ENCODE measurements at places on chromosomes 4 and X.

DNA sequence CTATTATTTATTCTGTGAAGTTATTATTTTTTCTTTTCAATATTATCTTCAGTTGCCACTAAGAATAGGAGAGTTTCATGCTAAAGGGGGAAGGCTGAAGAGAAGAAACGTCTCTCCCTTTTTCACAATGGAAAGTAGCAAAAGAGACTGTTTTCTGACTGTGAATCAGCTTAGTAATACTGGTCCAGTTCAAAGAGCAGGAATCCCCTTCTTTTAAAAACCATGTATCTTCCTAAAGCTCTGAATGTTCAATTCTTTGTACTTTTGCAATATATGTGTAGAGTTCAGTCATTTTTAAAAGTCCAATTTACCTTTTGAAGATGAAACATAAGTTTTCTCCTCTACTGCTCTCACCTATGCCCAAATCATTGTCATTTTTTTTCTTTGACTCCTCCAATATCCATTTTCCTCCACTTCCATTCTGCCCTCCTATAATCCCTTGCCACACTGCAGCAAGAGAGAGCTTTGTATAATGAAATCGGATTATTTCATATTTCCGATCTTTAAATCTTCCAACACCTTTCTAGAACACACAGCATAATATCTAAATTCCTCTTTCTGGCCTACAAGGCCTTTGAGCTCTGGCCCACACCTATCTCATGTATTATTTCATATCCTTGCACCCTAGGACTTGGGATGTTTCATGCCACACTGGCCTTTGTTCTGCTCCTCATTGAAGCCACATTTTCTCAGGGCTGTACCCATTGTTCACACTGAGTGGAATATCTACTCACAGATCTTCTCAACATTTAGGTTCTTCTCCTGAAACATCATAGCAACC, 195.3 kb downstream of the CAMK2D start:
- no peak for DNase-seq

DNA sequence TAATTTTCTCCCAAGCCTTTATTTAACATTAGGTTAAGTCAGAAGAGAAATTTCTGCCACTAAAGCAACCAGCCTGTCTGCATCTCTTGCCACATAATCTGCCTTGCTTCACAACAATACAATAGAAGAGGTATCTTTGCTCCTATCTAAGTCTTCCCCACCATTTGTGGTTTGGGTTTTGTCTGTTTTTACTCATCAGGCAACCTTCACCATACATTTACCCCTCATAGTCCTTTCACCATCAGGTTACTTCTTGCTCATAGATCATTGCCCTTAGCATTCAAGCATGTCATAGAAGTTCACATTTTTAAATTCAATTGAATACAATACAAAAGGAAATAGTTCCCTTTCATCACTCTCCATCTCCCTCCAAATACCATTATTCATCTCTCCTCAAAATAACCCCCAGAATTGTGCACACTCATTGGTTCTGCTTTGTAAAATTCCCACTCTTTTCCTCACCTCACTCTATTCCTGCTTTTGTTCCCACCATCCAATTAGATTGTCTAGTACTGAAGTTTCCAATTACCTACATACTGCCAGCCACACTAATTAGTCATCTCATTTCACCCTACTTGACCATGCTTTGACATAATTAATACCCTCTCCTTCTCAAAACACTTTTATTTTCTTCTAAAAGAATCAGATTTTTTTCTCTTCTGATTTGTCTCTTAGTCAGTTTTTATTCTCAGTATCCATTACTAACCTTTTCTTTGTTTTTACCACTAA, 1957.0 kb upstream of the AGA start:
- DNase-seq, result no peak

GRCh38 chr4:77430847-77431246, 174.8 kb upstream of the CXCL13 start:
- no peak for DNase-seq

DNA sequence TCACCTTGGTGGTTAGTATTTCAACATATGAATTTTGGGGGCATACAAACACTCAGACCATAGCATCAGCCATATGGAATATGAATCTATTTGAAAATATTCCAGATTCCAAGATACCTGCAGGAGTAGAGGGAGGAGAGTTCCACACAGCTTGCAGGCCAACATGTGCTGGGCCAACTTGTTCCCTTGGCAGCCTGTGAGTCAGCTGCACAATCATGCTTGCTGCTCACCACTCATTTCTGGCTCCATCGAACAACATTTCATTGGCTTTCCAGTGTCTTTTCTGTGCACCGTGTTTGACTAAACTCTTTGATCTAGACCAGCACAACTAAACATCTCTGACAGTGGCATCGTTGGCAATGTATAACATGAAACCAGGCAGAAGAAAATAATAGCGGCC, 282.5 kb upstream of the RASGEF1B start:
- no peak for DNase-seq

- no peak for DNase-seq
Observed at GRCh38 chrX:46649421-46650260, 76.1 kb downstream of the CHST7 start.

GRCh38 chr4:109803924-109804571, 2.2 kb upstream of the CFI start:
- no peak for DNase-seq

DNA sequence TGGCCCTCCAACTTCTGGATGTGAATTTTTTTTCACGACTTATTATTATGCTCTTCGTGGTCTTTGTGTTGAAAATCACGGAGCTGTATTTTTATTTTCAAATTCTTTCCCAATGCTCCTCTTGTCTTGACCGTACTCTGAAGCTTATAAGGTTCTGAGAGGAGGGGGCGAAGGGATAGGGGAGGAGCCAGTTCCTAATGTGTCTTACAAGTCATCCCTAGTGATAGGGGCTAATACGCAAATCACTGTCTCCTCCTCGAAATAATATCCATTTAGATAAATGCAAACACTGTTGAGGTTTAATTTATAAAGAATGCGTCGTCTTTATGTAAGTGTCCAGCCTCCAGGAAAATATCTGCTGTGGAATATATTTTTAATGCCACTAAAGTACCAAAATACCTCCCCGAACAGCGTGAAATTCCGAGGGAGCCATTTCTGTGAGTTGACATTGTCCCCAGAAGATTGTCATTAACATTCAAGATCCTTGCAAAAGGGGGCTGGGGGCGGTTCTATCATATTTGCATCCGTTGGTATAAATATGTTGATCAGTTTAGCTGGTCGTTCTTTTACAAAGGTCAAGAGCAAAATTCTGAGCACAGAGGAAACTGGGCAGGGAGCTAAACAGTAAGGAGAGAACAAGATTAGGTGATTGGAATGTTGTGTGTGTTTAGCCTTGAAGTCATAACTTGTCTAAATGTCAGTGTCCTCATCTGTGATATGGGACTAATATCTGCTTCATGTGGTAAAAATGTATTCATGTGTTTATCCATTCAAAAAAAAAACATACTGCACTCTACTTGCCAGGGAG, 3.7 kb upstream of the FAT1 start:
- DNase-seq, result no peak

GRCh38 chr4:23924556-23924955, 34.7 kb upstream of the PPARGC1A start:
- DNase-seq, result no peak

DNA sequence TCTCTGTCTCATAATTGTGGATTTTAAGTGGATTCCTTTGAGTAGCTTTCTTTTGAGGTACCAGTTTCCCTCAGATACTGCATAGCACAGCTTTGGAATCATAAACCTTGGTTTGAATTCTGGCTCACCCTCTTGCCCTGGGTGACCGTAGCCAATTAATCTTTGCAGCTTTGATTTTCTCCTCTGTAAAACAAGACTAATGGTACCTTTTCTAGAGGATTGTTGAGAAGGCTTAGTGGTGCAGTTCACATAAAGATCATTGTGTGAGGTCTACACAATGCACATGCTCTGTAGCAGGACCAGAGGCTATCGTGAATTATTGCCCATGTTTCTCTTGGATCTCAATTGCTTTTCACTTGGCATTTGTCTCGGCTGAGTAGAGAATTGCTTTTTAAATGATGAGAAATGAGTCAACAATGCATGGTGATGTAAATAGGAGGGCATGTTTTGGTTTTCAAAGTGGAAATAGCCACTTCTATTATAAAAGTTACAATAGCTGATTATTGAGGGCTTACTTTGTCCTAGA, 47.9 kb downstream of the TMEM131L start:
- no peak for DNase-seq

GRCh38 chr4:168683595-168683994, 186.7 kb downstream of the PALLD start:
- no peak for DNase-seq

DNA sequence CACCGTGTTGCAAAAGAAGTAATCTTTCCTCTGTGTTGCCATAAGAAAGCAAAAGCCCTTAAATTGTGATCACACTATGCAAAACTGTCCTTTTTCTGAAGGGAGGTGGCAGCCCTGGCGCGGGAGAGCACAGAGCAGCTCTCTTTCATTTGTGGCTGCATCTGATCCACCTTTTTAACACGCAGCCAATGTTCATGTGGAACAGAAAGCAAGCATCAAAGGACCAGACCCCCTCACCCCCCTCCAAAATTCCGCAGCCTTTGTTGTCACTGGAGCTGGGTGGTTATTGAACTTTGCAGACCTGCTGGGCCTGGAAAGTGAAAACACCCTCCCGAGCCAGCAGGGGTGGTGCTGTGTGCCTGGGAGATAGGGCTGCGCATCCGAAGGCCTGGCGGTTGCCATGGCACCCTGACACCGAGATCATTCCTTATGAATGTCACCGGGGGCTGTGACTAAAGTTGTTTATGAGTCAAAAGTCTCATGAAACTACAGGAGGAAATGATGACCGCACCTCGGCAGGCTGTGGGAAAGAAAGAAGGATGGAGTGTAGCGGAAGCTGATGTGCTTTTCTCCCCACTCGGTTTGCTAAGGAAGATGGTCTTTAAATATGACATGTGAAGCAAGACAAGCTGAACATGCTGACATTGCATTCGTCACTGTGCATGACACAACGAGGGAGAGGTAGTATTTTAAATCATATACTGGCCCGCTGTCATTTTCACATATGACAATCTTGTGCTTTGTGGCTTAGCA, 367.4 kb downstream of the UNC5C start:
- DNase-seq, result no peak

GRCh38 chr4:119271361-119272085, 50.4 kb downstream of the FABP2 start:
- no peak for DNase-seq

GRCh38 chr4:176102414-176103063, 36.9 kb downstream of the WDR17 start:
- no peak for DNase-seq

DNA sequence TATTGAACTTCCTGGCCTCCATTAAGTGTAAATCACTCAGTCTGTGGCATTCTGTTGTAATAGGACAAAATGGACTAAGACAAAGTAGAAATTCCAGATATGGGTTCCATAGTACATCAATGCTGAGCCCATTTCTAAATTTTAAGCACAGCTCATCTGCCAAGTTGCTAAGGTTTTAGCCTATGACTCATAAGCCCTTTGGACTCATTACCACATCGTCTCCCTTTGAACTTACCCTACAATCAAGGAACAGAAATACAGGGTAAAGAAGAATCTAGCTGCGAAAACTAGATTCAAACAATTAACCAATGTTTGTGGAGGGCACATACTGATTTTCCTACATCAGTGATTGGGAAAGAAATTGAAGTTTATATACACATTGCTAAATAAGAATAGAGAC, 31.8 kb downstream of the NAA11 start:
- DNase-seq, result no peak

DNA sequence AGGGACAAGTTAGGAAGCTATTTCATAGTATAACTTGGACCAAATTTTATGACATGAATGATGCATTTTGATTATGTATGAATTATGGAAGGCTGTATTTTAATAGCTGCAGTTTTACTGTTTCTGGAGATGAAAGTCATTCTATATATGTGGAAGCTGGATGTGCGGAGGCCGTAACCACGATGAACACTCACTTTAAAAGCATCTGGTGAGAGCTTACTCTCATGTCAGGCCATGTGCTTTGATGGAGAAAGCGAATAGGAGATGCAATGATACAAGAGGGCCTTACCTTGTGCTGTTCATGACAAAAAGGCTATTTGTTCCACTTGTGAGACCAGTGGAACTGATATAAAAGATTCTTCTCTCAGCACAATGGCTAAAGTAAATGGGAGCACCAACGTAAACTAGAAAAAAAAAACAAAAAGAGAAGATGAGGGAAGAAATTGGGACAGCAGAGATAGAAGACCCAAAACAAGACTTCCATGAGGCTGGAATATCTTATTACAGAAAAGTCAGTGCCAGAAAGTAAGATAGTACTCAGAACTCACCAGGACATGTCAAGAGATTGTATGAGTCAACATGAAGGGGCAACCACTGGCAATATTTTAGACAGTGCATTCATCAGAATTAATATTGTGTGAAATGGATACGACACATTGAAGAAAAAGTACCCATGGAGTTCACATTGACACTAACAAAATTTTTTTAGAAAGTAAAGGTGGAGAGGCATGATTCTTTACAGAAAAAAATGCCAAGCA, 63.3 kb upstream of the GAB1 start:
- no peak for DNase-seq

- no peak for DNase-seq
Observed at GRCh38 chr4:89242216-89242615, 65.4 kb downstream of the GPRIN3 start.

GRCh38 chr4:124427095-124427767, 285.3 kb downstream of the ANKRD50 start:
- no peak for DNase-seq

- DNase-seq, result no peak
Observed at GRCh38 chr4:76147454-76148141, 599 bp downstream of the NUP54 start.

GRCh38 chr4:121150003-121150402, 14.1 kb downstream of the TNIP3 start:
- no peak for DNase-seq

GRCh38 chrX:47194194-47194787, 662 bp downstream of the UBA1 start:
- DNase-seq, result no peak

- DNase-seq, result no peak
Observed at GRCh38 chr4:139951021-139951420, 203.0 kb downstream of the MAML3 start.

- DNase-seq, result no peak
Observed at GRCh38 chr4:186840771-186841301, 117.2 kb upstream of the FAT1 start.

GRCh38 chrX:85569686-85570085, 190.2 kb upstream of the POF1B start:
- DNase-seq, result no peak

- no peak for DNase-seq
Observed at GRCh38 chr4:141081921-141082395, 51.3 kb downstream of the RNF150 start.

- DNase-seq, result no peak
Observed at GRCh38 chr4:13704761-13705160, 77.2 kb upstream of the BOD1L1 start.

- no peak for DNase-seq
Observed at GRCh38 chr4:116015062-116015461, 901.6 kb upstream of the NDST4 start.

GRCh38 chrX:47643926-47644325, 6.4 kb downstream of the ELK1 start:
- DNase-seq, result no peak

DNA sequence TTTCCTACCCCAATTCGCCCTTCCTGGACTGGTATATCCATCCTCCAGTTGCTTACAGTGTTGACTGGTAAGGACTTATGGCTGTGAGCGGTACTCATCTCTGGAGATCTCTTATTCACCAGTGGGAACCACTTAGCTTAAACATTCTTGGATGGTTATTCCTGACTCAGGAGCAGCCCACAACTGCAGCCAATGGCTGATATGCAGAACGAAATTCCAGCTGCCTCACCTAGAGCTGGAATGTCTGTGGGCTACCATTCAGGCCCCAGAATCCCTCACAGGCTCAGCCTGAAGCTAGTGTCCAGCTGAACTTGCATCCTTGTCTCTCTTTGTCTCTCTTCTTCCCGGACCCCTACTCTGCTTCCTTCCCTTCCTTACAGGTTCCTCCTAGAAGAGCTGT, 138.9 kb upstream of the SMIM31 start:
- no peak for DNase-seq

Measured in naive thymus-derived CD8-positive, alpha-beta T cell (primary cell).